CD8-positive, alpha-beta memory T cell (primary cell): ENCODE measurements at places on chromosomes 6 and 20.

DNA sequence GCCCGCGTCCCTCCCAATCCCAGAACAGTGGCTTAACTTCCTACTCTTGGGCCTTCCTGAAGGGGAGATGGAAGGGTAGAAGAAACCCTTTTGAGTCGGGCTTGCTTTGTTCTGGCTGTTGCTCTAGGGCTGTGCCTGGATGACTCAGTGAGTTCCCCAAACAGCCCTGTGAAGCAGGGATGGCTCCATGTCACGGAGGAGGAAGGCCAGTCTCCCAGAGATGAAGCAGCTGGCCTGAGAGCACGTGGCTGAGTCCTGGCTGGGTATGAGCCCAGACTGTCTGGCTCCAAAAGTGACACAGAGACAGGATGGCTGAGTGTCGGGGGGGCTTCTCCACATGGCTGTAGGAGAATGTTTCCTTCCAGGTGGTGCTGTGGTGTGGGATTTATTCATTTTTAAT lies 4.6 kb downstream of the SYTL3 start:
- no peak for DNase-seq

DNA sequence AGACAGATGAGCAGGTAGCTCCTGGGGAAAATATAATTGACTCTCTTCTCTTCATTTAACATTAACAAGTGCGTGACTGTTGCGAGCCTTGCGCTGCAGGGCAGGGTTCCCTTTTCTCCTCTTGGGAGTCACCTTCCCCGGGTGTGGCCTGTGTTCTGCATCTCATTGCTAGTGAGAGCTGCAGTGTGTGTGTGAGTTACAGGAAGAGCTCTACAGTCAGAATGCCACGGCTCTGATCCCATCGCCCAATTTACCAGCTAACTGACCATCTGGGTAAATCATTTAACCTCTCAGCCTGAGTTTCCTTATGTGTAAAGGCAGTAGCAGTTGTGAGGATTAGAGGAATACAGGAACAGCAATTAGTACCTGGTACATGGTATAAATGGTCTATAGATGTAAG lies 106.8 kb upstream of the NUP153 start:
- DNase-seq = no peak

GRCh38 chr20:19317237-19318069 lies 105.0 kb downstream of the SLC24A3 start:
- no peak for DNase-seq

- DNase-seq = no peak
Measured at GRCh38 chr6:95780037-95780436, 202.7 kb downstream of the MANEA start.
